Hematopoietic multipotent progenitor cell treated with erythropoietin and hydrocortisone succinate and interleukin-3 and kit ligand, for 4 days (in vitro differentiated cells): ENCODE measurements at places on chromosomes 1 and 21.

GRCh38 chr1:183941001-183941400, 96.5 kb downstream of the COLGALT2 start:
- DNase-seq, result no peak

DNA sequence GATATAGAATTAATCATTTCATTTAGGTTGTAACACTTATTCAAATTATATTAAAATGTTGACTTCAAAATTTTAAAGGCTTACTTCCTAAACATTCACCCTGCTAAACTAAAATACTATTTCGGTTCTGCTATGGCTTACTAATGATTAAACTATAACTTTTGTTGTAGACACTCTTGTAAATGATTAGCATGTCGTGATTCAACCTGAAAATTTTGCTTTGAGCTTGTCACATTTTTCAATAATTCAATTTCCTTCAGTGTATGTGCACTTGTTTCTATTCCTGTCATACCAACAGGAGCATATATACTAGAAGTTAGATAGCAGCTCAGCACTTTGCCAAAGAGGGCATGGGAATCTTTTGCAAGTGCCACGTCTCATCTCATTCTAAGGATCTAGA, 1018.8 kb downstream of the AMY1C start:
- no peak for DNase-seq

GRCh38 chr1:37634244-37634991, at the start of gene RSPO1:
Gene RSPO1 (minus strand): TSS chr1:37634892. CDS start chr1:37629661, 5,231 bp downstream.
- no peak for DNase-seq

DNA sequence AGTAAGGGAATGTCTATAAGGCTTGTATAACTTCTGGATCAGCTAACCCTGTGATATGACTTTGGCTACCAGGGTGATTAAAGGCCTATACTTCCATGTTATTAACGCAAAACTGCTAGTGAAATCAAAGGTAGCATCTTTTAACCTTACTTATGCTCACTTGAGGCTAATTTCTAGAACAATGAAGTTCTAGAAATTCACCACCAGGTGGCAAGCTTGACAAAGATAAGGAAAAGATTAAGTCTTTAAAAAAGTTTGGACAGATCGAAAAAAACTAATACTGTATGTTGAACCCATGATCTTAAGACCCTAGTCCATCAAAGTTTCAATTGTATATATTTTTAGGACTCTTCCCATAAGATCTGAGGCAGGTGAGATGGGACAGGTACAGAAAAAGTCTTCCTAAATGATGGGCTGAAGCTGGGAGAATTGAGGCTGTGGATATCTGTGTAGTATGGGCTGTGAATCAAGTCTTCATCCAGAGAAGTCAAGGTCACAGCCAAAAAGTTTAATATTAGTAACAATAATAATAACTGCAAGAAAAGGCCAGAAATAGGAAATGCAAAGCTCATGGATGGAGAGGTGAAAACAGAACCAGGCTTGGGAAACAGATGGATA, 18.8 kb downstream of the KYAT3 start:
- DNase-seq, result peak; percentile 82

- DNase-seq, result no peak
These were observed 641 bp upstream of the CFAP107 start for GRCh38 chr1:12745126-12745991.

DNA sequence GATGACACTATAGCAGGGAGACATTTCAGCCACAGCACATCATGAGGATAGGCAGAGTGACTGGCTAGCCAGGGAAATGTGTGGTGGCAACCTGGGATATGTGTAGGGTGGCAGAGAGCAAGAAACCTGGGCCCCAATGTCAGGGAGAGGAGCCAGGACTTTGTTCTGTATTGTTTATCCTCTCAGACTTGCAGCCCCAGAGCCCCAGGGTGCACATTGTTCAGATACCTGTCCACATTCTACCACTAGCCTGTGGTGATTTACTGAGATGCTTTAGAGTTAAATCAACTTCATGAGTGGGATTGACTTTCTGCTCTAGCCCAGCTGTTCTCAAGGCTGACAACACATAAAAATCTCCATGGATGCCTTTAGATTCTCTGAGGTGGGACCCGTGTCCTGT, 61.5 kb downstream of the MAB21L3 start:
- DNase-seq, result no peak

DNA sequence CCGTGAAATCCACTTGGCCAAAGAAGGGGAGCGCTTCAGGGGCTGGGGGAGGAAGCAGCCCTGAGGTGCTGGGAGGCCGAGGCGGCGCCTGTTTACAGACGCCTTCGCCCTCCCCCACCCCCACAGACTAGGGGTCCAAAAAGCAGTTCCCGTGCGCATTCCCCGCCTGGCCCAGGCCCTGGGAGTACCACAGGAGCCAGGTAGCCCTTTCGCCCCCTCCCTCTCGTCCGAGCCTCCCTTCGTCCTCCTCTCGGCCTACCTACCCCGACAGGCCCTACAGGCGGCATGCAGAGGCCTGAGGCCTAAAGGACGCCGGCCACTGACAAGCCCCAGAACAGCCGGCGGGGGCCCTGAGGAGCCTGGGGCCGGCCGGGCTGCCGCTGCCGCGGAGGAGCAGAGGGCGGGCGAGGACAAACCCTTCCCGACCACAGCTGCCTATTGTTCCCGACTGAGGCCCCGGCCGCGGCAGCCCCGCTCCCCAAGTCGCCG, 522 bp downstream of the RC3H1 start:
- peak; percentile 76 for DNase-seq

DNA sequence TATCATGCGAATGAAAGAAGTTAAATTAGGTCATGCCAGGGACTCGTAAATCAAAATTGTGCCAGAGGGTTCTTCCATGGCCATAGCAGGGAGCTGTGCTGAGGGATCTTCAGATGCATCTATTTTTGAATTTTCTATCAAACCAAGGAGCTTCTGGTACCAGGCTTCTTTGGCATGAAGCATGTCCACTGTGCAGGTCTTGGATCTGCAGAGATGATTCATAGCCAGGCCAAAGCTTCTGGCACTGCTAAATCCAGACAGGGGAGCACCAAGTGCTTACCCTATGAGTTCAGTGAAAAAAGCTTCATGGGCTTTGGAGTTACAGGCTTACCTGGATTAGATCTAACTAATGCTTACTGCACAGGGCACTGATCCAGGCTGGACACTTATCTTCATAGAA, 154.2 kb upstream of the DAB1 start:
- no peak for DNase-seq

- no peak for DNase-seq
These were observed 24.0 kb downstream of the EPHA8 start for GRCh38 chr1:22587247-22587646.

DNA sequence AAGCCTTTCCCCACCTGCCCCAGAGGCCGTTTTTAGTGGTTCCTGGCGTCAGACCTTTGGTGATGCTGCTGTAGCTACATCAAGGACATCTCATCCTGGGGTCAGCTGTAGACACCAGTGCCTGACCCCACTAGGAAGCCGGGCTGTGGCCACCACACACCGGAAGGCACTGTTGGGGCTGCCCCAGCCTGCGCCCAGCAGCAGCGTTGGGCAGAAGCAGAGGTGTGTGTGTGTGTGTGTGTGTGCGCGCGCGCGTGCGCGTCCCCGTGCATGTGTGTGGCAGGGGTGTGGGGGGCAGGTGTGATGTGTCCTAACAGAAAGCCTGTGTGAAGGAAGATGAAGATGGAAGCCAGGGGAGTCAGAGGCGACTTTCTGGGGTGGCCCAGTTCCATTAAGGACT, 62.0 kb upstream of the COL6A1 start:
- DNase-seq, result no peak

- no peak for DNase-seq
These were observed 22.5 kb downstream of the EFCAB7 start for GRCh38 chr1:63545780-63546179.

GRCh38 chr1:195664628-195665027, 943.6 kb downstream of the KCNT2 start:
- DNase-seq, result no peak

GRCh38 chr1:34262023-34262853, 85.5 kb downstream of the C1orf94 start:
- no peak for DNase-seq

- peak; percentile 92 for DNase-seq
These were observed 11.7 kb upstream of the BNIPL start for GRCh38 chr1:151024540-151025146.

DNA sequence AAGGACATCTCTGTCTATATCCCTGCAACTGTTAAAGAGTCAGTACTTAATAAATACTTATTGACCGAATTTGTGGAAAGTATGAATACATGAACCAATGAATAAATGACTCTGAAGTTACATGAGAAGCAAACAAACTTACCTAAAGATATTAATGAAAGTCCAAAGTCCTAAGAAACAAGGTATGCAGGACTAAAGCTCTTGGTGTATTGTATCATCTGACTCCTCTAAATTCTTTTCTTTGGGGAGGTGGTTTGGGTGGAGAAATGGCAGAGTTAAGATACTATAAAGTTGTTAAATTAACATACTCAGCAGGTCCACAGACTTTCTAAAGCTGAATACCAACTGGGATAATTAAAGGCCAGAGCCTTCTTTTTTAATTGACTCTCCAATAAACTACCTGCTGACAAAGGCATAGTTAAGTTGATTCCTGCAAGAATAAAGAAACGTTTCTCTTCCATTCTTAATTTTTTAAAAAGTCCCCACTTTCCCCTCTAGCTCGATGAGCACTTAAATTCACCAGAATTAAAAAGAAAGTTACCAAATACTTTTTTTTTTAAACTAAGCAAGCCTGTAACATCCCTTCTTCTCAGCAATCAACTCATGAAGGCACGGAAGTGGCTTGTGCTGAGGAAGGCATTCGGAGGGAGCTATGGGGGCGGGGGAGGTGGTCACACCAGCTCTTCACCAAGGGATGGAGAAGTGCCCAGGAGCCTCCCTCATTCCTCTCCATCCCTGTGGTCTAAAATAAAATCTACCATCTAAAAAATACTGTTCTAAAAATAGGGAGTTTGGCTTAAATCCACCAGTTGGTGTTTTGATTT, 61.1 kb downstream of the GADD45A start:
- peak; percentile 48 for DNase-seq

GRCh38 chr1:7845761-7846160, 7.1 kb downstream of the UTS2 start:
- no peak for DNase-seq

- no peak for DNase-seq
These were observed 52.8 kb upstream of the SELENON start for GRCh38 chr1:25747046-25747719.
